Activated CD8-positive, alpha-beta memory T cell treated with anti-CD3 and anti-CD28 coated beads for 48 hours (primary cell): ENCODE measurements at places on chromosomes 3 and 15.

GRCh38 chr3:98817547-98818041 is 54.5 kb downstream of the ST3GAL6 start:
- no peak for DNase-seq

DNA sequence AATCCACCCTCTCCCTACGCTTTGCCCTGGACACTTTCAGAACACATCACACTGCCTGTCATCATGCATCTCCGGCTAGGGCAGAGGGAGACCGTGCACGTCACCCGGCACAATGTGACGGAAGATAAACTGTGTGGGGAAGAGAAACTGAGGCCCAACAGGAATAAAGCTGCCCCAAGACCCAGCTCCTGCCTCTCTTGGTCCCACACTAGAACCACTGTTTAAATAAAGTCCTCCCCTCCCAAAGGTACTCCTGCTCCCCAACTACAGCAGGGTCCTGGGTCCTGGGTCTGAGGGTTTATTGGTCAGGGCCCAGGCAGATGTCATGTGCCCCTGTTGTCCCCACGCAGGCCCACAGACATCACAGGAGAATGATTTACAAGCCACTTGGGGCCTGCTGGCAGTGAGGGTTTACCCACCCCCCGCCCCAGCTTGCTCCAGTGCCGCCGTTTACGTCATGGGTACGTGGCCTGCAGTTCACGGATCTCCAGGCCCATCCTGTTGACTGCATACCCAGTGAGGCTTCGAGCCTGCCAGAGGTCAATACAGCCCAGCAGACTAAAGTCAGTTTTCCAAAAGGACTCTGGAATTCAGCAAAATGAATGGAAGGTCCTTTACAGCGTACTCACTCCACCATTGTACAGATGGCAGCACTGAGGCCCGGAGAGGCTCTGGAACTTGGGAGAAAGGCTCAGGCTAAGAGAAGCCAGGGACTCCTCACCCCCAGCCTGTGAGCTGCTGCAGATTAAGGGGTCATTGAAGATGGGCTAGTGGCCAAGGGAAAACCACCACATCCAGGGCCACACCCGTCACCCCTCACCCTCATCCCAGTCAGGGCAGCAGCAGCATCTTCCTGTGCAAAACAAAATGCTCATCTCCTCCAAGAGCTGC is 23.2 kb downstream of the ALS2CL start:
- DNase-seq = no peak

- no peak for DNase-seq
Observed at GRCh38 chr15:70556151-70556741, 207.1 kb downstream of the UACA start.

DNA sequence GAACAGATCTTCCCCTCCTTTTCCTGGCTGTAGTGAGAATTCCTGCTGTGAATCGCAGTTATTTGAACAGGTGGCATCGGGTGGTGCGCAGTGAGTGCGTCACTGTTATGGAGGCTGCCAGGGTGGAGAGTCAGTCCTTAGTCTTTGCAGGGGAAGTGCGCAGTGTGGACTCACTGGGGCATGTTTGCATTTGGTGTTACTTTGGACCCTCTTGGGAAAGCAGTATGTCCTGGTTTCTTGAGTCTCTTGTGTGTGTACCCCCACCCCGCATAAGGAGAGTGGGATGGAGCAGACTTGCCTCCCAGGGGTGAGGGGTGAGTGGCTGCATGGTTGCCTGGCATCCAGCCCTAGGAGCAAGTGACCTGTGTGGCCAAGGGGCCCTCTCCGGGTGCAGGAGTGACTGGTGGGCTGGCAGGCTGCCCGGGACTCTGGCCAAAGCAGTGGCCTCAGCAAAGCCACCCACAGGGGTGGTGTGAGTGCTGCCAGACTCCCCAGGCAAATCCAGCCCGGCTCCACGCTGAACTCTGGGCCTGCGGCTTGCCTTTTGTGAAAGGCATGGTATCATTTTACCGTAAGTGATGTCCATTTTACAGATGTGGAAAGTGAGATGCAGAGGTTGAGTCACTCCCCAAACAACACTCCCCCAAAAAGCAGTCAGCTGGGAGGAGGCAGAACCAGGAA is 46.4 kb downstream of the DNASE1L3 start:
- DNase-seq = no peak

- no peak for DNase-seq
Observed at GRCh38 chr15:47374222-47374621, 343.1 kb upstream of the SEMA6D start.

DNA sequence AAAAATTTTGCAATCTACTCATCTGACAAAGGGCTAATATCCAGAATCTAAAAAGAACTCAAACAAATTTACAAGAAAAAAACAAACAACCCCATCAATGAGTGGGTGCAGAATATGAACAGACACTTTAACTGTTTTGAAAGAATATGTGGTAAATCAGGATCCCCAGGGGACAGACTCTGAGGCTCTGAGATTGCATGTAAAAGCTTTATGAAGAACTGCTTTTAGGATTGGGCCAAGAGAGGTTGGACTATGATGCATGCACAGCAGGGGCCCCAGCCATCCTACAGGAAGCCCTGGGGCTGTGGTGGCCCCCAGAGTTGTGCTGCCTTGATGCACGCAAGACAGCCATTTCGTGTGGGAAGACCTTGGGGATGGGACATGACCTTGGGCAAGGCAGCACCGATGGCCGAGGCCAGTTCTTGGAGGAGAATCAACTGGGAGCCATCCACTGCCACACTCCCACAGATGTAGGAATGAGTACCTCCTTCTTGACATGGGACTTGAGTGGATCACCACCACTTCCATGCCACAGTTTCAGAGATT is 298.1 kb upstream of the THBS1 start:
- no peak for DNase-seq

GRCh38 chr15:65638109-65638508 is 16.4 kb downstream of the SLC24A1 start:
- DNase-seq = no peak

- DNase-seq = no peak
Observed at GRCh38 chr3:45125550-45126026, 20.6 kb downstream of the CDCP1 start.

DNA sequence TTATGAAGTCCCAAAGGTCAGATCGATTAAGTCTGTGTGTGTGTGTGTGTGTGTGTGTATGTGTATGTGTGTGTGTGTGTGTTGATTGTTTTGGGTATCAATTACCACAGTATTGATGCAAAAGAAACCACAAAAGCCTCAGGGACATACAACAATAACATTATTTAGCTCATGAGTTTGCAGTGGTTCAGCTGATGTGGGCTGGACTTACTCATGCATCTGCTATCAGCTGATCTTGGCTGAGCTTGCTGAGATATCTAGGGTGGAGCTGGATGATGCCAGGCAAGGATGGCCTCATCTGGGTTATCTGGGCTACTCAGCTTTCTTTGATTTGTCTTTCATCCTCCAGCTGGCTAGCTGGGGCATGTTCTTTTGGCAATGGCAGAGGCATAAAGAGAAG is 82.4 kb upstream of the PRR23C start:
- DNase-seq = no peak

DNA sequence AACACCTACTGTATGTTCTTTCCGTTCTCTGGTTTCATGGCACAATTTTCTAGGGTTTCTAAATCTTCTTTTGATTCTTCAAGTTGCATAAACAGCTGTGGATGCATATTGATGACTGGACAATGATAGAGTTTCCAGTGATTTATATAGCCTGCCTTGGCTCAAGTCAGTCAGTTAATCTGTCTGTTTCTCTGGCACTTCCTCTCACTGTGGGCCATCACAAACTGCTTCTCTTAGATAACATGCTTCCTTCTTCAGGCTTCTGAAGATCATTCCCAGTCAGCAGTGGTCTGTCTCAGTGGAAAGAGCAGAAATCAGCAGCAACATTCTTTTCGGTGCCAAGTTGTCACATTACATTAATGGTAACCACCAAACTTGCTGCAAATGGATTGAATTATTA is 207.2 kb downstream of the RYR3 start:
- no peak for DNase-seq

DNA sequence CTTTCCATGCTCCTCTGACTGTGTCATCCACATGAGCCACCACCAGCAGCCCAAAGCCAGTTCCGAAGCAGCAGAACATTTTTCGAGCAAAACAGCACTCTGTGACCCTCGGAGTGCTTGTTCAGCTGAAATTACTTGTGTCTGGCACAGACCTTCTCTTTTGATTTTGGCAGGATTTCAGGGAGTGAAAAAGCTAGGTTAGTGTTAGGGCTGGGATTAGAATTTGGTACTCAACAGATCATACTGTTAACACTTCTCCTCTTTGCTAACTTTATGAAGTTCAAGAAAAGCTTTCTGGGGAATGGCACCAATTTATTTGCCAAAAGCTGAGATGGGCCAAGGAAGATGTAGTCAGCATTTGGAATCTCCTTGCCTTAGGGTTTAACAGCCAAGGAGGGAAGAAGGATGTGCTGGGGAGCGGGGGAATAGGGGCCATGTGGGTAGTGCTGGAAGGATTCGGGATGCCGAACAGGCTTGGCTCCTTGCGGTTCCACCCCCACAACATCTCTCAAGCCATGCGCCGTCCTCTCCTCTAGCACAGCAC is 55.1 kb upstream of the TRA2B start:
- no peak for DNase-seq

DNA sequence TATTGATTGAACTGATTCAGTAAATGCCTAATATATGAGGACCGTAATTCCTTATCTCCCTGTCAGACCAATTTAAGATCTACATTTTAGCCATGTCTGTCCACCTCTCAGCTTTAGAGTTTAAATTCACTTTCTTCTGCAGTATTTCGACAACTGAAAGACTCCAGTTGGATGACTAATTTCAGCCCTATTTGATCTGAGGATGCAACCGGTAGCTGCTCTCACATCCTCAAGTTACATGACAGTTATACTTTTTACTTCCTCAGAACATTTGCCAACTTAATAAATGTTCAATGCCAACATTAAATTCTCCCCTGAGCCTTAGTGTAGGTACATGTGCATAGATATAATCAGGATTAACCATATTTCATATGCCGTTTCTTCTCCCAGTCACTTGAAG is 2.5 kb upstream of the HHLA2 start:
- no peak for DNase-seq

GRCh38 chr15:70585707-70586034 is 177.7 kb downstream of the UACA start:
- DNase-seq = no peak

DNA sequence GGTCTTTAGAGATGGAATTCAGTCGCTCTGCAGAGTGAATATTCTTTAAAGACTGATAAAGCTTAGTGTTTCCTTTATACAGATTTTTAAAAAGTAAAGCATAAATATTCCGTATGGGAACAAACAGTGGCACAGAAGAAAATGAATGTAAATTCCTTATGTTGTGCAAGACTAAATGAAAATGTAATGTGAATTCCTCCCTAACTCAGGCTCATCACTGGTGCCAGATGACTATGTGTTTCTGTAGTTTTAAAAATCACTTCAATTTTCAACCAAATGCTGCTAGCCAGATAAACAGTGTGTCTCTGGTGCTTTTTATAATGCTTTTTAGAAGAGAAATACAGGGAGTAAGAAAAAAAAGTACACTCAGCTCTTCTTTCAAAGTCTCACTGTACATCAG is 154.8 kb upstream of the SNTN start:
- DNase-seq = no peak

GRCh38 chr3:128468791-128469527 is 2.3 kb upstream of the DNAJB8 start:
- DNase-seq = no peak

GRCh38 chr15:71362556-71362955 is 247.3 kb downstream of the THSD4 start:
- DNase-seq = no peak

- no peak for DNase-seq
Observed at GRCh38 chr3:176514297-176514696, 683.0 kb downstream of the TBL1XR1 start.
